ENCODE measurements at places on chromosomes 13 and 19.
A peak's percentile ranks its signal among the peaks of the same experiment; 100 is the strongest.

DNA sequence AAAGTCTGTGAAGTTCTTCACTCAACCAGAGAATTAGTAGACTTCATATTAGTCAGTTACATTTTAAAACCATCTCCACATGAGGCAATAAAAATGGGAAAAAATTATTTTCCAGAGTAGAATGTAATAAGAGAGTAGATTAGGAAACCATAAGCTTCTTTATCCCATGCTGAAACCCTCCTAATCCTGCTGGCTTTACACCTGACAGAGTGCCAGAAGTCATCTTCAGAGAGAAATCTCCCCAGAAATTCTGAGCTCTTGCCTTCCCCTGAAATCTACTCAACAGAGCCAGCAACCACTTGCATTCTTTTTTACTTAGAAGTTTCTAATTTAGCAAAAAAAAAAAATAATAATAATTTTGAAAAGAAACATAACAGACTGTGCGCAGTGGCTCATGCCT lies 279.9 kb downstream of the NHLRC3 start:
- H3K27ac ChIP-seq, result no peak overlapping the region
- DNase-seq, result no peak
- H3K27me3 ChIP-seq, result no peaks in the 10 kb centered on the region
- no peaks in the 10 kb centered on the region for H3K36me3 ChIP-seq
- peaks cover 23% of the 10 kb centered on the region for H3K4me1 ChIP-seq

GRCh38 chr19:36151144-36152018 lies 866 bp downstream of the COX7A1 start:
- H3K36me3 ChIP-seq, result peaks cover 42% of the 10 kb centered on the region
- peak overlapping the region; percentile 72 for H3K4me3 ChIP-seq
- H3K27me3 ChIP-seq, result no peaks in the 10 kb centered on the region
- DNase-seq, result no peak
- peaks cover 28% of the 10 kb centered on the region for H3K4me1 ChIP-seq

GRCh38 chr13:37175996-37176395 lies 70.5 kb upstream of the CSNK1A1L start:
- H3K36me3 ChIP-seq, result no peaks in the 10 kb centered on the region
- H3K27ac ChIP-seq, result no peak overlapping the region
- no peak for DNase-seq
- no peaks in the 10 kb centered on the region for H3K27me3 ChIP-seq

- peaks cover 7% of the 10 kb centered on the region for H3K4me1 ChIP-seq
- no peaks in the 10 kb centered on the region for H3K36me3 ChIP-seq
Measured at GRCh38 chr13:42971691-42972347, 20.2 kb downstream of the EPSTI1 start.

- H3K36me3 ChIP-seq, result no peaks in the 10 kb centered on the region
- no peak overlapping the region for H3K27ac ChIP-seq
- no peak for DNase-seq
- no peak overlapping the region for H3K4me3 ChIP-seq
Measured at GRCh38 chr13:36445278-36445677, 13.0 kb downstream of the CCNA1 start.

- peak within 1 kb of the TSS; percentile 4 for H3K27ac ChIP-seq
- H3K27me3 ChIP-seq, result no peaks in the 10 kb centered on the region
- H3K36me3 ChIP-seq, result peaks cover 25% of the 10 kb centered on the region
Measured at GRCh38 chr19:44141191-44142058, at the start of gene ZNF234. Gene ZNF234 (plus strand): TSS chr19:44141554. CDS start chr19:44144633, 3,079 bp downstream.

GRCh38 chr19:32251634-32252332 lies 93.6 kb upstream of the ZNF507 start:
- no peaks in the 10 kb centered on the region for H3K27me3 ChIP-seq
- H3K4me1 ChIP-seq, result no peaks in the 10 kb centered on the region

DNA sequence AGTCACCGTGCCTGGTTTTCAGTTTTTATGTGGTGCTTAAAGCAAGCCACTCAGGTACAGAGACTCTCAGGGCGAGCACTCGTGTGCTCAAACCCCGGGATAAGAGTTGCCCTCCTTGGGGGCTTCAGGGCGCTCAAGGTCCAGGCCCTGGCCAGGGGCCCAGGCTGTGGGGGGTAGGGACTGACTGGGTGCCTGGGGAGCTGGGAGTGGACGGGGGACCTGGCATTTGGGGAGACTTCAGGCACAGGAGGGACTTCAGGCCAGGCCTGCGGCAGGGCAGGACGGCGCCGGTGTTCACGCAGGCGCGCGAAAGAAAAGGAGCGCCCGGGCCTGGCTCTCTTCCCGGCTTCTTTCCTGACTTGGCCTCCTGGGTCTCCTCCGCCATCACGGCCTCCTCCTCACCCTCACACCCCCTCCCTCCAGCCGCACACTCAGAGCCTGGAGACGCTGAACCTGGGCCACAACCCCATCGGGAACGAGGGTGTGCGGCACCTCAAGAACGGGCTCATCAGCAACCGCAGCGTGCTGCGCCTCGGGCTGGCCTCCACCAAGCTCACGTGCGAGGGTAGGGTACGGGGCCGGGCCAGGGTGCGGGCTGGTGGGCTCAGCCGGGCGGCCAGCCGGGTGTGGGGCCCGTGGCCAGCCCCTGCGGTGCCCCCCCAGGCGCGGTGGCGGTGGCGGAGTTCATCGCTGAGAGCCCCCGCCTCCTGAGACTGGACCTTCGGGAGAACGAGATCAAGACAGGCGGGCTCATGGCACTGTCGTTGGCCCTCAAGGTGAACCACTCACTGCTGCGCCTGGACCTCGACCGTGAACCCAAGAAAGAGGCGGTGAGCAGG lies 16.1 kb downstream of the NKPD1 start:
- no peaks in the 10 kb centered on the region for H3K27me3 ChIP-seq
- H3K4me1 ChIP-seq, result no peaks in the 10 kb centered on the region
- H3K27ac ChIP-seq, result no peak overlapping the region
- H3K4me3 ChIP-seq, result no peak overlapping the region

GRCh38 chr13:26442541-26442940 lies 114.9 kb upstream of the WASF3 start:
- H3K4me3 ChIP-seq, result no peak overlapping the region
- no peaks in the 10 kb centered on the region for H3K36me3 ChIP-seq

DNA sequence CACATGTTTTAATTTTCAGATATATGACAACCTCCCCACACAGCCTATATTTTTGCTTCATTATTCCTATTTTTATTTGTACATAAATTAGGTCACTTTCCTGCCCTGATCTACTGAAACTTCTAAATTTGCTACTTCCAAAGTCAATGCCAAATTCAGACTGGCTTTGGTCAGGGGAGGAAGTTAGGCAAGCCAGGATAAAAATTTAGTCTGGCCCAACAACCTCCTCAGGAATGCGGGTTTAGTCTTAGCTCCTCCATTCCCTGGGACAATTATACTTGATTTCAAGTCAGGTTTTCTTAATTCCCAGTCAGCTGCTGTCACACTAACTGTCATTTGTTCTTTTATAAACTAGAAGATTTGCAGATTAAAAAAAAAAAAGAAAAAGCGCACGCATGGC lies 84.3 kb downstream of the TM9SF2 start:
- H3K27ac ChIP-seq, result no peak overlapping the region
- H3K36me3 ChIP-seq, result no peaks in the 10 kb centered on the region
- no peak overlapping the region for H3K4me3 ChIP-seq
- DNase-seq, result no peak

GRCh38 chr13:64633948-64634347 lies 2596.2 kb downstream of the PCDH9 start:
- H3K27me3 ChIP-seq, result no peaks in the 10 kb centered on the region
- H3K36me3 ChIP-seq, result no peaks in the 10 kb centered on the region

DNA sequence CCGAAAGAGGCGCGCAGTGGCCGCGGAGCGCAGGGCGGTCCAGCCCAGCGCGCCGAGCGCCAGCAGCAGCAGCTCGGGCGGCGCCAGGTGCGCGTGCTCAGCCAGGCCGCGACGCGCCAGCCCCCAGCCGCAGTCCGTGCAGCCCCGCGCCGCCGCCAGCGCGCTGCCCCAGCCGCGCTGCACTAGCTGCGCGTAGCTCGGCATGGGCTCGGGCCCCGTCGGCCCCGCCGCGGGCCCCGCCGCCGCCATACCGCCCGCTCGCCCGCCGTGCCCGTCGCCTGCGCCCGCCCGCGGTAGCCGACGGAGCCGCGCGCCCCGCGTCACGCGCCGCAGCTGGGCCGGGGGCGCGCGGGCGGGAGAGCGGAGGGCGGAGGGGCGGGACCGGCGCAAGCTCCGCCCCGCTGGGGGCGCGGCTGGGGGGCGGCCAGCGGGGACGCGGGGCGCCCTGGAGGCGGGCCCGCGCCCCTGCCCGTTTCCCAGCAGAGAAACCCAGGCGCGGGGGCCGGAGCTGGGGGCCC lies at the start of gene CERS1:
Gene CERS1 (minus strand): TSS at position 335 of the 518 bp plus-strand sequence. CDS start 86 bp downstream, at position 249.
- peaks cover 16% of the 10 kb centered on the region for H3K36me3 ChIP-seq
- no peak for DNase-seq
- H3K4me1 ChIP-seq, result peaks cover 24% of the 10 kb centered on the region
- H3K27ac ChIP-seq, result no peak within 1 kb of the TSS
- peak within 1 kb of the TSS; percentile 46 for H3K4me3 ChIP-seq

GRCh38 chr13:100300243-100300642 lies 211.3 kb downstream of the PCCA start:
- no peaks in the 10 kb centered on the region for H3K27me3 ChIP-seq
- no peaks in the 10 kb centered on the region for H3K36me3 ChIP-seq

- no peak for DNase-seq
- H3K4me3 ChIP-seq, result no peak overlapping the region
- no peaks in the 10 kb centered on the region for H3K36me3 ChIP-seq
- no peaks in the 10 kb centered on the region for H3K27me3 ChIP-seq
Measured at GRCh38 chr13:37747071-37747612, 122.4 kb downstream of the TRPC4 start.

DNA sequence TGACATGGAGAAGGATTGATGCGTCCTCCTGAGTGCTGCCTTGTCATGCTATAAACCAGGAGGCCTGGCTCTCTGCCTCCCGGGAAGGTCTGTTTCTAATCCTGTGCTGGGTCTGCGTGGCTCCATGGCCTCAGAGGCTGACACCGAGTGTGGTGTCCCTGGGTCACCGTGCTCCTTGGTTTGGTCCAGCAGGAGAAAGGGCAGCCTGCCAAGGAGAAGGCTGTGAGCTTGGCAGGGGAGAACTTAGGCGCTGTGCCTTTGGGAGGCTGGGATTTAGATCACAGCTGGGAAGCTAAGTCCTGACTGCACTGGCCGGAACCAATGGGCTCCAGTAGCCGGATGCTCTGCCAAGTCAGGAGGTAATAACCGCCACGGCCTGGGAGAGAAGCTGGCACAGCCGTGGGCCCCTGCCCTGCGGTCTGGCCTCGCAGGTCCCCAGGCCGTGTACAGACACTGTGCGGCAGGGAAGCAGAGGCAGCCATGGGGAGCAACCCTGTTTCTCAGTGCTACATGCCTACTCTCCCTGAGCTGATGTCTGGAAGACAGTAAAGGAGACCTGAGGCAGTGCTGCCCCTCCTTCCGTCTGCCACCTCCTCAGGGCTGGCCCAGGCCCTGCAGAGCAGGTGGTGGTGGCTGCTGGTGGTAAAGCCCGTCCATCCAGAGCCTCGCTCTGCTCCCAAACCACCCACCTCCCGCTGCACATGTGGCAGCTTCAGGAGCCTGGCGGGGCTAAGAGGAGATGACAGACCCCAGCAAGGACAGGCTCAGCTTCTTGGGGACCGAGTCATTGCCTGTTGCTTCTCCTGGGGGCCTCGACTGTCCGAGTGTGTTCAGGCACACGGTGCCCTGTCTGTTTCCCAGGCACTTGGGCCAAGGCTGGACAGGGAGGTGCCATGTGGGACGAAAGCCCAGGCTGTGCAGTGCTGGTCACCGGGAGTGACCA lies 44.9 kb downstream of the C13orf46 start:
- H3K36me3 ChIP-seq, result no peaks in the 10 kb centered on the region
- peaks cover 38% of the 10 kb centered on the region for H3K4me1 ChIP-seq
- H3K27me3 ChIP-seq, result no peaks in the 10 kb centered on the region
- no peak for DNase-seq
- H3K27ac ChIP-seq, result peak overlapping the region; percentile 60

Data from vagina (tissue), 2 donors.